ENCODE measurements at places on chromosomes 2 and 18. TPM values are rescaled to one million over a fixed set of nuclear protein-coding genes. Genes with fewer than 3 reads are reported as not detected.

The HS6ST1 gene
- total RNA-seq, result 27.1 TPM

The SH2D6 gene
- total RNA-seq, result not detected

The TUBA3D gene
- not detected for total RNA-seq

The SCG2 gene
- total RNA-seq, result 0.05 TPM

The ABCB11 gene
- under 0.01 TPM for total RNA-seq

The STK11IP gene
- total RNA-seq, result 13.9 TPM

The LDLRAD4 gene
- total RNA-seq, result 15.9 TPM

The TMEM247 gene
- not detected for total RNA-seq

The TMEM214 gene
- total RNA-seq, result 23.5 TPM

The CD8B2 gene
- total RNA-seq, result not detected

The MAP2 gene
- total RNA-seq, result 6.0 TPM

The LYPD6B gene
- not detected for total RNA-seq

The COBLL1 gene
- 7.8 TPM for total RNA-seq

The ZEB2 gene
- 8.4 TPM for total RNA-seq

The AMER3 gene
- not detected for total RNA-seq

The KIF5C gene
- 0.34 TPM for total RNA-seq

The MOGAT1 gene
- total RNA-seq, result not detected

The GCKR gene
- total RNA-seq, result 0.85 TPM
